ENCODE measurements at places on chromosomes 12 and 14.

GRCh38 chr12:31751085-31751484 lies 22.3 kb upstream of the AMN1 start:
- no peak for DNase-seq

GRCh38 chr14:96040828-96041371 lies 1.7 kb downstream of the C14orf132 start:
- no peak for DNase-seq

- no peak for DNase-seq
These were observed 931.2 kb downstream of the AACS start for GRCh38 chr12:125996443-125996842.

- DNase-seq: no peak
These were observed 96.6 kb upstream of the SLC35F4 start for GRCh38 chr14:57962325-57963035.

DNA sequence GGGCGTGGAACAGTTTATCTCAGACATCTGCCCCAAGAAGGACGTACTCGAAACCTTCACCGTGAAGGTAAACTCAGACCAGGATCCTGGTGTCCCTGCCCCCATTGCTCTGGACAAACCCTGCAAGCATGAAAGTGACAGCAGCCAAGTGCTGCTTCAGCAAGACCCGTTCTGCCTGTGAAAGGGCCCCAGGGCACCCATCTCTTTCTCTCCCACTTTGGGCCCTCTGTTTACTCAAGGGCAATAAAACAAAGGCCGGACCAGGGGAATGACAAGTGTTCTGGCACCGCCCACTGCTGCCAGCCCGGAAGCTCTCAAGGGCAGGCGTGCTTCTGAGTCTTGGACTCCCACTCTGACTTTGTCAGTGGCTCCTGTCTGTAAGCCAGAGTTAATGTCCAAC lies 35.3 kb downstream of the CD9 start:
- no peak for DNase-seq

GRCh38 chr14:70697701-70698100 lies 56.0 kb downstream of the TTC9 start:
- no peak for DNase-seq

DNA sequence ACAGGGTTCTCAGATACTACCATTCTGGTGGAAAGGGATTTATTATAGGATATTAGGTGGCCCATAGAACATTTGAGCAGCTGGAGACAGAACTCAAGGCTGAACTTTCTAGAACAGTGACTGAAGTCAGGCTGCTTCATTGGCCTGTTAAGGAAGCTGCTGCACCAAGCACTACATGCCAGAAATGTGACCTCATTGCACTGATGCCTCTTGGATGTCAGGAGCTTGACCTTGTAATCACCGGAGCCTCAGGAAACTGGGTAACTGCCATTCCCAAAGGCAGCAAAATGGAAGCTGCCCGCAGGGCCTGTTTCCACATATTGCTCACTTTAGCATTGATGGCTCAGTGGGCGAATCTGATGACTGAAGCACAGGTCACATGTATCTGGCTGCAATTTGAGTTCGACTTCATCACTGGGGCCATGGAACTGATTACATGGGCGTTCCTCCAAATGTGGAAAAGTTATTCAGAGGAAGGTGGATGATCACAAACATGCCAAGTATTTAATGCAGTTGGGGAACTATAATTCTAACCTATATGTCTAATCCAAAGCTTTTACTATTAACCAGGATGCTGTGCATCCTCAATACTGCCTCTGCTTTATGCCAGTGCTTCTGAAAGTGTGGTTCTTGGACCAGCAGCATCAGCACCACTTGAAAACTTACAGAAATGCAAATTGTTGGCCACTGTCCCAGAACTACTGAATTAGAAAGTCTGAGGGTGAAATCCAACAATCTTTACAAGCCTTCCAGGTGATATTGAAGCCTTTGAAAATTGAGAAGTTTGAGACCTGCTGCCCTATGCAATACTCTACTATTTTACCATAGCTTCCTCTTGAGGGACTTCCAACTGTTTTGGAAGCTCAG lies 337.2 kb upstream of the NAV3 start:
- no peak for DNase-seq

GRCh38 chr14:55097881-55098560 lies 31.0 kb upstream of the LGALS3 start:
- no peak for DNase-seq

DNA sequence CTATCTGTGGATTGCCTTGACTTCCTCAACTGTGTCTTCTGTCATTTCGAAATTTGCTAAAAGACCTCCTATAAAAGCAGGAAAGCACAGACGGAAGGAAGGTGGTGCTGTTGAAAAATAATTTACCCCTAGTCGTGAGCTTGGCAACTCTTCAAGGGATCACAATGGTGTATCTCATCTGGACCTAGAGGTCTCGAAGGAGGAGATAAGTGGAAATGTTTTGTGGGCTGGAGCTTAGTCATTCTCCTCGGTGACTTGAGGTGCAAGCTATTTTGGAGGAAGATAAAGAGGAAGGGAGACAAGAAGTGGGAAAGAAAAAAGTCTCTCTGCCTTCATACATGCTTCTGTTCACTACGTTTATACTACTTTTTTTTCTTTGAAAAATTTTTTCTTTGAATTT lies 89.9 kb downstream of the FLRT2 start:
- DNase-seq: no peak

- DNase-seq: no peak
These were observed 457.4 kb upstream of the DCN start for GRCh38 chr12:91640021-91640420.

- DNase-seq: no peak
These were observed 70.6 kb upstream of the MYF6 start for GRCh38 chr12:80636832-80637231.

Data from SW 1271 (cell line).